ENCODE measurements at places on chromosomes 7 and 10. TPM values are rescaled to one million over a fixed set of nuclear protein-coding genes. Genes with fewer than 3 reads are reported as not detected.

Gene PAXIP1
- total RNA-seq: 31.1 TPM

Gene CCDC7
- total RNA-seq: 5.4 TPM

Gene TMEM196
- 0.55 TPM for total RNA-seq

GRCh38 chr10:116888380-116889055 lies 39.2 kb downstream of the ENO4 start:
- DNase-seq: no peak
- peaks cover 9% of the 10 kb centered on the region for H3K4me1 ChIP-seq
- no peaks in the 10 kb centered on the region for H3K36me3 ChIP-seq
- H3K27me3 ChIP-seq: peaks cover 51% of the 10 kb centered on the region
- H3K27ac ChIP-seq: no peak overlapping the region

DNA sequence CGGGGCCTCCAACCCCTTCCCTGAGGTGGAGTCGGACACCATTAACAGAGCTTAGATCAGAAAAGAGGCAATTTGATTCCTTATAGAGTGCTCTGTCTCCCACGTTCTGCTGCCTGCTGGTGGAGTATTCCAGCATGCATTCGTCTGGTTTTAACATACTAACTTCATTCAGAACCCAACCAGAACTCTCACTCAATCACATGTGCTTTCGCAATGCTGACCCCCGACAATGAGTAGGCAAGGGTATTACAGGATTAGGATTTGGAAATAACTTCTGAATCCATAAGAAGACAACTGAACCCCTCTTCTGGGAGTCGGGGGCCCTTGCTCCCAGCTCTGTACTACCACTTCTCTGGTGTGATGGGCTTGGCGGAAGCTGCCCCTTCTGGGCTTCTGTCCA lies 55.7 kb upstream of the HABP2 start:
- no peaks in the 10 kb centered on the region for H3K36me3 ChIP-seq
- H3K4me3 ChIP-seq: no peak overlapping the region
- H3K27me3 ChIP-seq: peaks cover 8% of the 10 kb centered on the region
- no peak overlapping the region for H3K27ac ChIP-seq
- DNase-seq: no peak

- H3K27me3 ChIP-seq: peaks cover 2% of the 10 kb centered on the region
- H3K27ac ChIP-seq: peak overlapping the region; percentile 98
- no peaks in the 10 kb centered on the region for H3K36me3 ChIP-seq
- no peak for DNase-seq
- H3K4me1 ChIP-seq: peaks cover 29% of the 10 kb centered on the region
These were observed 713 bp downstream of the LZTS2 start for GRCh38 chr10:101000127-101000914.

DNA sequence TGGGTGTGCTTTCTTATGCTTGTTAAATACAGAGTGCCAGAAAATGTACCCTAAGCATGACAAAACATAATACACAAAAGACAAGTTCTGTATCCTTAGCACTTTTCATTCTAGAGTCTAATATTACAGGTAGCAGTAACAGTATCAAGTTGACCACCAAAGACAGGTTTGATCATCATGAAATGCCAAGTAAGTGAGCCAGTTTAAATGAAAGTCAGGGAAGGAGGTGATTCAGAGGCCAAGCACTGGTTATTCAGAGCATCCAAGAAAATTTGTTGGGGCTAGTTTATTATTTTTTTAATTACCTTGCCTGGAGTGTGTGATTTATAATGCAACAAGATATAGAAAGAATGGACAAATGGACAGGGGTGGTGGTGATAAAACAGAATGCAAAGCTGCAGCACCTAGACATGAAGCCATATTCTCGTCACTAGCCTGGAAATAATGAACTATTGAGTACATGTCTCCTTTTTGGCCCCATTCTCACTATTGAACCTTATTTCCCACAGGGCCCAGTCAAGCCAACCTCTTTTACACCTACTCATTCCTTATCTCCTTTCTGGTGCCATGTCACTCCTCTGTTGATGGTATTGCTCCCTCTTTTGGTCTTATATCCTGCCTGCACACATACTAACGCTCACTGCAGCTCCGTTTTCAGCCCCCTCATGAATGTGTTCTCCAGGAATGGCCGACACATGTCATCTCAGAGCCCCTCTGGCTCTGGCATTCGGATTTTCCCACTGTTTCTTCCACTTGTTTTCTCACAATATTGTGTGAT lies 78.6 kb upstream of the GLCCI1 start:
- no peaks in the 10 kb centered on the region for H3K27me3 ChIP-seq
- H3K4me1 ChIP-seq: peaks cover 2% of the 10 kb centered on the region
- DNase-seq: no peak
- H3K4me3 ChIP-seq: no peak overlapping the region

DNA sequence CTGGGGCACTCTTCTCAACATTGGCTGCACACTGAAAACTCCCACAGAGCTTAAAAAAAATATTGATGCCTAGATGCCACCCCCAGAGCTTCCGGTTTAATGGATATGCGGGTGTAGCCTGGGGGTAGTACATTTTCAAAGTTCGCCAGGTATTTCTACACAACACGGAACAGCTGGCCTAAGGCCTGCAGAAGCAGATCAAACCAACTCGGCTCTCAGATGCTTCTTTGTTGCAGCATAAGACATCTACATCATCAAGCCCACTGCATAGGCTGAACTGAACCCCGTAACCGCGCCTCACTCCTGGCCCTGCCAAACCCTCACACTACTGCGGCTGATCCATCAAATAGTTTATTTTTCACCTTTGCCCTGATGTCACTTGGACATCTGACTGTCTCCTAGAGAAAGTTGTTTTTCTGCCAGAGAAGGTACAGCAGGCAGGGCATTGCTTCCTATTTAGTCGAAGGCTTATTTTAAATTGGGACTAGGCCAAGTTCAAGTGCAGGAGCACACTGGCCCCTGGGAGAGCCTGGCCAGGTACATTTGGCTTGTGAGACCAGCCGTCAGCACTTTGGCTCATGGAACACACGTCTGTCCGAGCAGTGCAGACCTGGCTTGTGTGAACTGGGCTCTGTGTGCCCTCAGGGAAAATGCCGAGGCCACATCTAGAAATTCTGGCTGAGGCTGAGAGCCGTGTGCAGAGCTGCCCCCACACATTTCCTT lies 113.3 kb downstream of the TACC2 start:
- no peak overlapping the region for H3K27ac ChIP-seq
- DNase-seq: no peak
- no peak overlapping the region for H3K4me3 ChIP-seq
- no peaks in the 10 kb centered on the region for H3K27me3 ChIP-seq
- H3K36me3 ChIP-seq: no peaks in the 10 kb centered on the region
- H3K4me1 ChIP-seq: no peaks in the 10 kb centered on the region

- H3K27me3 ChIP-seq: no peaks in the 10 kb centered on the region
- DNase-seq: no peak
- no peak overlapping the region for H3K27ac ChIP-seq
- H3K36me3 ChIP-seq: no peaks in the 10 kb centered on the region
- H3K4me3 ChIP-seq: no peak overlapping the region
These were observed 471.7 kb upstream of the GHITM start for GRCh38 chr10:83667594-83667993.

GRCh38 chr10:103699611-103700435 lies 155.6 kb downstream of the SH3PXD2A start:
- peaks cover 5% of the 10 kb centered on the region for H3K36me3 ChIP-seq
- peak overlapping the region; percentile 13 for H3K27ac ChIP-seq
- H3K4me1 ChIP-seq: peaks cover 27% of the 10 kb centered on the region
- H3K4me3 ChIP-seq: no peak overlapping the region

- no peaks in the 10 kb centered on the region for H3K36me3 ChIP-seq
- H3K4me3 ChIP-seq: no peak overlapping the region
- no peak for DNase-seq
- H3K27me3 ChIP-seq: no peaks in the 10 kb centered on the region
- no peak overlapping the region for H3K27ac ChIP-seq
These were observed 920.9 kb downstream of the LRMDA start for GRCh38 chr10:76352300-76352699.

GRCh38 chr7:45212606-45213005 lies 55.0 kb downstream of the RAMP3 start:
- peaks cover 39% of the 10 kb centered on the region for H3K27me3 ChIP-seq
- H3K27ac ChIP-seq: no peak overlapping the region
- H3K36me3 ChIP-seq: no peaks in the 10 kb centered on the region
- DNase-seq: no peak

- peaks cover 7% of the 10 kb centered on the region for H3K36me3 ChIP-seq
- H3K27ac ChIP-seq: no peak overlapping the region
- H3K4me1 ChIP-seq: peaks cover 33% of the 10 kb centered on the region
- no peak overlapping the region for H3K4me3 ChIP-seq
- H3K27me3 ChIP-seq: peaks cover 3% of the 10 kb centered on the region
These were observed 5.5 kb downstream of the ADCK2 start for GRCh38 chr7:140678081-140678815.

GRCh38 chr7:43621729-43622448 lies 39.0 kb downstream of the STK17A start:
- no peak for DNase-seq
- no peaks in the 10 kb centered on the region for H3K27me3 ChIP-seq
- H3K36me3 ChIP-seq: peaks cover 5% of the 10 kb centered on the region
- H3K4me3 ChIP-seq: no peak overlapping the region

DNA sequence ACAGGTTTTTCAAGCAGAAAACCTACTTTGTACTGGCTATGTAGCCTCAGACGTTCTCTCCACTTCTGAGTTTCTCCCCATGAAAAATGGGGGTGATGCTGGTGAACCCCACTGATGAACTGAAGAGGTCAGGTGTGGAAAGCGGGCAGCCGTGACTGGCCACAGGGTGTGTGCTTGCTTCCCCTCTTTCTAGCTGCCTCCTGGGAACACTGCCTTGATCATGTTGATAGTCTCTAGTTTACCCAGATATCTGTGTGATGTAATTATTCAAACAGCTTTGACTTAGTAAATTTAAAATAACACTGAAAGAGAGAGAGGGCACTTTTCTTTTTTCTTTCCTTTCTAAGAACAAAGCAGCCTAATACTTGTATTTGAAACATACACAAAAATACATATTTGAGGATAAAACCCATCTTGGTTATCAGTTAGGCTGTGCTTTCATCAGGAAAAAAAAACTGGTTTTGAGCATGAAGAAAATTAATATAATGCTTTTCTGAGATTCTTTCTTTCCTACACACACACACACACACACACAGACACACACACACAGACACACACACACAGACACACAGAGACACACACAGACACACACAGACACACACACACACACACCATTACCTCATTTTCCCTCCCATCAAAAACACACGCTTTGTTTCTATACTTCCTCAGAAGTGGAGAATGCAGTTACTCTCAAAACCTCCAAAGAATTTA lies 76.7 kb downstream of the MACC1 start:
- no peaks in the 10 kb centered on the region for H3K27me3 ChIP-seq
- H3K27ac ChIP-seq: peak overlapping the region; percentile 89
- H3K4me1 ChIP-seq: peaks cover 44% of the 10 kb centered on the region
- no peak for DNase-seq
- no peak overlapping the region for H3K4me3 ChIP-seq
- no peaks in the 10 kb centered on the region for H3K36me3 ChIP-seq

- DNase-seq: no peak
- no peak overlapping the region for H3K4me3 ChIP-seq
- H3K4me1 ChIP-seq: no peaks in the 10 kb centered on the region
- no peaks in the 10 kb centered on the region for H3K27me3 ChIP-seq
These were observed 176.9 kb upstream of the ZWINT start for GRCh38 chr10:56537984-56538383.

- H3K27ac ChIP-seq: no peak overlapping the region
- DNase-seq: no peak
- H3K4me1 ChIP-seq: peaks cover 63% of the 10 kb centered on the region
- H3K4me3 ChIP-seq: peak overlapping the region; percentile 78
- H3K36me3 ChIP-seq: no peaks in the 10 kb centered on the region
- H3K27me3 ChIP-seq: peaks cover 81% of the 10 kb centered on the region
These were observed 1.2 kb upstream of the VGF start for GRCh38 chr7:101166648-101166908.

GRCh38 chr10:61110188-61110844 lies 166.3 kb upstream of the RHOBTB1 start:
- H3K27ac ChIP-seq: no peak overlapping the region
- H3K4me1 ChIP-seq: no peaks in the 10 kb centered on the region
- no peak for DNase-seq
- H3K27me3 ChIP-seq: no peaks in the 10 kb centered on the region
- H3K4me3 ChIP-seq: no peak overlapping the region

DNA sequence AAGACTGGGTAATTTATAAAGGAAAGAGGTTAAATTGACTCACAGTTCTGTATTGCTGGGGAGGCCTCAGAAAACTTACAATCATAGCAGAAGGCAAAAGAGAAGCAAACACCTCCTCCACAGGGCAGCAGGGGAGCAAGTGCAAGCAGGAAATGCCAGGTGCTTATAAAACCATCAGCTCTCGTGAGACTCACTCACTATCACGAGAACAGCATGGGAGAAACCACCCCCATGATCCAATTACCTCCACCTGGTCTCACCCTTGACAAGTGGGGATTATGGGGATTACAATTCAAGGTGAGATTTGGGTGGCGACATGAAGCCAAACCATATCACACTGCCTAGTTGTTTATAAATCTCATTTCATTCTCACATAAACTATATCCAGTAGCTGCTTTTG lies 28.0 kb upstream of the CPN1 start:
- H3K36me3 ChIP-seq: no peaks in the 10 kb centered on the region
- no peak overlapping the region for H3K4me3 ChIP-seq
- peaks cover 7% of the 10 kb centered on the region for H3K27me3 ChIP-seq
- H3K4me1 ChIP-seq: no peaks in the 10 kb centered on the region
- no peak for DNase-seq

GRCh38 chr7:12635830-12636229 lies 51.6 kb upstream of the ARL4A start:
- no peak overlapping the region for H3K27ac ChIP-seq
- DNase-seq: no peak
- H3K4me1 ChIP-seq: peaks cover 4% of the 10 kb centered on the region
- no peak overlapping the region for H3K4me3 ChIP-seq
- H3K27me3 ChIP-seq: no peaks in the 10 kb centered on the region
- H3K36me3 ChIP-seq: no peaks in the 10 kb centered on the region

DNA sequence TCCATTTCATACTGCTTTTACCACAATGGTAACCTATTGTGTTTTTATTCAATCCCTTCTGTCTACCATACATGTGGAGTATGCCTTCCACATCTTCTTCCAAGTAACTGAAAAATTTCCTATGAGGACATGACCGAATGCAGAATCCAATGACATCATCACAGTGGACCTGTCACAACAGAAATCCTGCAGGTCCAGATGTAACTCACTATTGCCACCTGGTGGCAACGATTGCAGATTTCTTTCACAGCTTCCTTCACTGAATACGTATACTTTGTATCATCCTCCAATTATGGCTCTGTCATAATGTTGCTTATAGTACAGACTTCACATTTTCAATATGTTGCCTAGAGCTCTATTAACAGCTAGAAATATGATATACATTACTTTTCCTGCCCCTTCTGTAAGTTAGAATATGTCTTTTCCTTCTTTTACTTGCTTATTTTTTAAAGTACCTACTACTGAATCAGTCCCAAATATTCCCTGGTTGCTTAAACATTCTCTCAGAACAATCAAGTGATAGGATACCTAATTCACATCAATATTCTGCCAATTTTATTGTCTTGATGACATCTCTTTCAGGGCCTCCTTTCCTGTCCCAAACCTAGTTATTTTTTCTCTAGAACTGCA lies 45.4 kb downstream of the SLC13A1 start:
- H3K27me3 ChIP-seq: no peaks in the 10 kb centered on the region
- H3K4me3 ChIP-seq: no peak overlapping the region
- H3K4me1 ChIP-seq: no peaks in the 10 kb centered on the region
- H3K36me3 ChIP-seq: no peaks in the 10 kb centered on the region
- no peak overlapping the region for H3K27ac ChIP-seq
- peak; percentile 84 for DNase-seq

All from neural crest cell (in vitro differentiated cells).